Breast epithelium (tissue), 4 donors: ENCODE measurements at places on chromosomes 7 and 10.

- peak overlapping the region; percentile 68 for H3K27ac ChIP-seq
- DNase-seq = no peak
- H3K36me3 ChIP-seq = no peaks in the 10 kb centered on the region
- H3K4me3 ChIP-seq = no peak overlapping the region
- H3K4me1 ChIP-seq = no peaks in the 10 kb centered on the region
These were observed 57.1 kb downstream of the AFAP1L2 start for GRCh38 chr10:114347241-114347640.

GRCh38 chr10:26024303-26024702 is 90.3 kb downstream of the MYO3A start:
- no peak overlapping the region for H3K4me3 ChIP-seq
- DNase-seq = no peak
- no peak overlapping the region for H3K27ac ChIP-seq

GRCh38 chr7:29196971-29197595 is 2.5 kb downstream of the CHN2 start:
- DNase-seq = no peak
- no peak overlapping the region for H3K4me3 ChIP-seq
- H3K27ac ChIP-seq = no peak overlapping the region
- H3K27me3 ChIP-seq = peaks cover 9% of the 10 kb centered on the region
- H3K36me3 ChIP-seq = no peaks in the 10 kb centered on the region
- no peaks in the 10 kb centered on the region for H3K4me1 ChIP-seq

GRCh38 chr10:35778306-35778705 is 136.2 kb upstream of the FZD8 start:
- H3K36me3 ChIP-seq = no peaks in the 10 kb centered on the region
- H3K4me3 ChIP-seq = no peak overlapping the region
- no peak overlapping the region for H3K27ac ChIP-seq
- no peaks in the 10 kb centered on the region for H3K27me3 ChIP-seq
- no peak for DNase-seq

DNA sequence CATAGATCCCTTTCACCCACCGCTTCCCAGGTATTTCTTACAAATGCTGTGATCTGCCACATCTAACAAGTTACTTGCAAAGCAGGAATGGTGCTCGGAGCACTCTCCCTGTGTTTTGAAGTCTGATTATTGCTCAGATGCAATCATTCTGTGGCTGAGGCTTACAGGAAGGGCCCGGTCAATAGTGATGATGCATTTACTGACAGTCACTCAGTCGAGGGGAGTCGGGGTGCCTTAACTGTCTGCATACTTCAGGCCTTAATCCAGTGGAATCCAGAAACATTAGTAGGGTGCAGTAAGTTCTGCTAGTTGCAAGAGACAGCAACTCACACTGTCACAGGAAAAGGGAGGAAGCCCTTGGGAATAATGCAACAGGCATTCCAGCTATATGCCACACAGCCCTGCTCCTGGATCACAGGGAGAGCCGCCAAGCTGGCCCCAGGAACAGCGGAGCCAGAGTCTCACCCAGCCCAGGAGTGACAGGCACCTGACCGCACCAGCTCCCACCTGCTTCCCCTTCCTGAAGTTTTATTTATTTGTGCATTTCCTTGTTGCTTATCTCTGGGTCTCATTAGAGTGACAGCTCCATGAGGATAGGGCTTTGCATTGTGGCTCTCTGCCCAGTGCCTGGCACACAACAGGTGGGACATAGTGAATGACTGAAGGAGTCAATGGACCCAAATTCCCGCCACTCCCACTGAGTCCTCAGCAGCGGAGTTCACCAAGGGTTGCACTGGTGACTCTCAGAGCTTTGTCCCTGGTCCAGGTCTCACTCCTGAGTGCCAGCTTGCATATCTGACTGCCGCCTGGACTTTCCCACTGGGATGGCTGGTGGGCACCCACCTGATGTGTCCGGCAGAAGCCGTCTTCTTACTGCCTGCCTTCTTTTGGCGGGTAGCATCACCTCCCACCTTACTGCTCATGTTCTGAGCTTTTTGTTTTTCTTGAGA is 212.5 kb upstream of the SH2B2 start:
- H3K4me1 ChIP-seq = no peaks in the 10 kb centered on the region
- no peaks in the 10 kb centered on the region for H3K36me3 ChIP-seq
- no peak overlapping the region for H3K27ac ChIP-seq
- no peaks in the 10 kb centered on the region for H3K27me3 ChIP-seq

GRCh38 chr7:23072048-23072447 is 33.5 kb upstream of the KLHL7 start:
- H3K27ac ChIP-seq = peak overlapping the region; percentile 26
- no peak for DNase-seq
- H3K36me3 ChIP-seq = no peaks in the 10 kb centered on the region
- no peaks in the 10 kb centered on the region for H3K4me1 ChIP-seq
- H3K27me3 ChIP-seq = no peaks in the 10 kb centered on the region
- H3K4me3 ChIP-seq = no peak overlapping the region
